ENCODE measurements at places on chromosomes 12 and 14.

DNA sequence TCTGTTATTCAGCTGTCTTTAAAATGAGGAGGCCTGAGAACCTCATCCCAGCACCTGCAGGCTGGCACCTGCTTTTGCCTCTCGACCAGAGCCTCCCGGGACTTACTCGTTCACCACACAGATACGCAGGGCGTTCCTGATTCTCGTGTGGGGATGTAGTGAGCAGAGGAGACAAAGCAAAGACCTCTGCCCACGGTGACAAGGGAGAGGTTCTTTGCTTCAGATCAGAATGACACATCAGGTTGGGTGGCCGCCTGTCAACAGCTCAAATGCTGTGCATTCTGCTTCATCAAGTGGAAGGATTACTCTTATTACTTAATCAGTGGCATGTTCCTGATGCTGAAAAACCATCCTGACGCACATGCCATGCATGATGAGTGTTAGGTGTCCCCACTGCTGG lies 24.4 kb downstream of the DEGS2 start:
- DNase-seq: no peak

DNA sequence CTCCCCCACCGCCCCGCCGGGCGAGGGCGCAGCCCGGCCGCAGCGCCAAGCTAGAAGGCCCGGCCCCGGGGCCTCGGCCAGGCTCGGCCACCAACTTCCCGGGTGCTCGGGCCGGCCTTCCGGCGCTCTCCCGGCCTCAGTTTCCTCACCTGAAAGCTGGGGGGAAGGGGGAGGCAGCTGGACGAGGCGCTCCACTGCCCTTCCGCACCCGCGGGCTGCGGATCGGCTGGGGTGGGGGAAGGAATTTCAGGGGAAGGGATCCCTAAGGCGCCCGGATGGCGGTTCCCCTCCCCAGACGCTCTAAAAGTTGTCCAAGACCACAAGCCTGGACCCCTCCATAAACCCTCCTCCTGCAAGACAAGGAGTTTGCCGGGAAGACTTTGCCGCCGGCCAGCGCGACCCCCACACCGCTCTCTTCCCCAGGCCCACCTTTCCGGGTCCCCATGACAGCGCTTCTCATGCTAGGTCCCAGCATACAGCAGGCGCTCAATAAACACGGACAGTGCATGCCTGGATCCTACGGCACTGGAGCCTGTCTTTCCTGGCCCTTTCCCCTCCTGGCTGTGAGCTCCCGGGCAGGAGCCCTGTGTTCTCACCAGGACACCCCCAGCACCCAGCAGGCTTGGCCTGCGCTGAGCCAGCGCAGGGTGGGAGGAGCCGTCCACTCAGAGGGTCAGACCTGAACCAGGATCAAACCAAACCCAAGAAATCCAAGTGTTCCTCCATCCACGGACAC lies 18.1 kb downstream of the BEGAIN start:
- DNase-seq: no peak

DNA sequence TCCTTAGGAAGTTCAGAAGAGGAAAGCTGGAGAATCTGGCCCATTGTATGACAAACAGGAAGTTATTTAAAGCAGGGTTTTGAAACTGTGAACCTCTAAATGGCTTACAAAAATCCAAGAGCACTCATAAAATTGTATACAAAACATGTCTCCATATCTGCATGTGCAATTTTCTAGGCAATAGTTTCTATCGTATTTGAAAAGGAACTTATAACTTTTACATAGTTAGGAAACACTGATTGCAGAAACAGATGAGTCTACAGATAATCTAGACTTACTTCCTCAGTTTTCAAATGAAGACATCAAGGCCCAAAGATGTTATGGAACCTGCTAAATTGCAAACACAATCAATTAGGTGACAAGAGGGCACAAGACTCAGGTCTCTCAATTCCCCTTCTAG lies 53.3 kb upstream of the ETV6 start:
- no peak for DNase-seq

GRCh38 chr12:48070731-48071130 lies 35.1 kb downstream of the SENP1 start:
- no peak for DNase-seq

DNA sequence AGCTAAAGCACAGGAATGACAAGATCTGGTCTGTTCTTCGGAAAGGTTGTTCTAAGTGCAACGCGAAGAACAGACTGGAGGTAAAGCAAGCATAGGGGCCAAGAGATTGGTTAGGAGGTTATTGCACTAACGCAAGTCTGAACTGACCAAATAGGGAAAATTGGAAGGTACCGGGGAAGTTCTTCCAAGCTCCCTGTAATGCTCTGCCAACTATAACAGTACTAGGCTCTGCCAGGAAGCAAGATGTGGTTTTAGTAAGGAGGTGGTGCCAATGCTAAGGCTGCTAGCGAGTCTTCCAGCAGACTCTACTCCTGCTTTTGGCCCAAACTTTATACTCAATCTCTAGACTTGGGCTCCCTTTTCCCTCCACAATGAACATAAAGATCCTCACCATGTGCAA lies 138.6 kb downstream of the PAWR start:
- DNase-seq: no peak

DNA sequence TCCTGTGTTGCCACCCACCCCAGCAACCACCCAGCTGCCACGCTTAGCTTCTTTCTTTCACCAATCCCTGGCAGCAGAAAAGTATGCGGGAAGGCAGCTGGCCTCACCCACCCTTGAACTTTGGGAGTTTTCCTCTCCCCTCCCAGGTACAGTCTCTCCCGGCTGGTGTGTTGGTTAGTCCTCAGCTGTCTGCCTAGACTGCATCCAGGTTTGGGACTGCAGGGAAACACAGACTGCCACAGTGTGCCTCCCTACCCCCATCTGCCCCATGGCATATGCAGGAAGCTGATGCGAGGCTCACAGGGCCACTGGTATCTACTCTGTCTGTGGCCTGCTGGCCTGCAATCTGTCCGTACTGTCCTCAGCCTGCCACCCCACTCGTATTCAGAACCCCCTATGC lies 2.1 kb downstream of the CD9 start:
- no peak for DNase-seq
